Right hindlimb (tissue), 1 donor: ENCODE measurements at places on chromosomes 12 and 14.
A peak's percentile ranks its signal among the peaks of the same experiment; 100 is the strongest.

DNA sequence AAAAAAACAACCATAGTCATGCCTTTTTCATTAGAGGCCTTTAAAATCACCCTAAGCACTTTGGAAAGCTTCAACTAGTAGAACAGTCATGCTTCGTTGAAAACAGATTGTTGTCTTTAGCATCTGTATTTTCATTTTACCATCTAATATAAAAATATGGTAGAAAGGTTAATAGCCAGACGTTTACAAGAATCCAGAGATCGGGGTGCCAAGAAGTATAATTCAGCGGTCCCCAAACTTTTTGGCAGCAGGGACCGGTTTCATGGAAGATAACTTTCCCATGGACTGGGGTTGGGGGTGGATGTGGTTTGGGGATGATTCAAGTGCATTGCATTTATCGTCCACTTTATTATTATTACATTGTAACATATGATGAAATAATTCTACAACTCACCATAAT, 138.4 kb downstream of the GLT1D1 start:
- no peak for DNase-seq

DNA sequence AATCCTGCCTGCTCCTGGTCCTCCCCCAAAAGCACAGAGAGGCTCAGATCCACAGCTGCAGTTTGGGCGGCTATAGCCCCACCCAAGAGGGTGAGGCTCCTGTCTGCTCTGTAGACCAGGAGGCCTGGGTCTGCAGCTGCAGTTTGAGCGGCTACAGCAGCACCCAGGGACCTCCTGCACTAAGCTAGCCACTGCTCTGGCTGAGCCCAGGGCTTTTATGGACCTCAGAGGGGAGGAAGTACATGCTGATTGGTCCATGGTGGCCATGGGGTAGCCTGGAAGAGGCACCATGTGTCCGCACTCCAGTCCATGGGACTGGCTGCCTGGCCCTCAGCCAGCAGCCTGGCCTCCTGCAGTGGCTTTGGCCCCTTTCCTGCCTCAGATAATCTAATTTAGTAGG, 49.6 kb upstream of the GSC start:
- DNase-seq: no peak

GRCh38 chr12:105764216-105764835, 374.4 kb downstream of the NUAK1 start:
- no peak for DNase-seq

DNA sequence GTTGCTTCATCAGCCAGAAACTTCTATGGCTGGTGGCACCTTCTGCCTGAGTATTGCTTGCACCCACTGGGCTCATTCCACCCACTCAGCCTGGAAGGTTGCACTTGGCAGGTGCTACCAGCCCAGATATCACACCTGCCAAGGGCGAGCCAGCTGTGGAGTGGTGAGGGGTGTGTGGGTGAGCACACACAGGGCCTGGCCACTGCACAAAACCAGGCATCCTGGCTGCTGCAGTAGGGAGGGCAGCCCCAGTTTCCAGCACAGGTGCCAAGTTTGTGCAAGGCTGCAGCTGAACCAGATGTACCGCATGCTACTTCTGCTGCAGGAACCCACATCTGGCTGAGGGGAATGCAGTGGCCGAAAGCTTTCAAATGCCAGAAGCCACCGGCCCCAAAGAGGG, 1147.8 kb downstream of the FSCB start:
- DNase-seq: no peak

DNA sequence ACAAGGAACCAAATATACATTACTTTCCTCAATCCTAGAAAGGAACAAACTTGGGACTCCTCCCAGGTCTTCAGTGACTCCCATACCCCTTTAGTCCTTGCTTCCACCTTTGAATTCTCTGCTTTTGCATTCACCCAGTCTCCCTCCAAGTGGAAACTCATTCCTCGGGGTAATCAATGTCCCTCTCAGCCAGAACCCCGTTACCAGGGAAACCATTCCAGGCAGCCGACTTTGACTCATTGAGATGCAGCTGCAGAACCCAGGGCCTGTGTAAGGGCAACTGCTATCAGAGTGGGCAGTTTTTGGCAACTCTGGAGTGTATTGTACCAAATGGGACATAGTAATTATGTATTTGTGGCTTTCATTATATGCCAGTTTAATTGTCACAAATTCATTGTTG, 186.2 kb downstream of the NRXN3 start:
- DNase-seq: no peak

GRCh38 chr14:95123891-95124579, 33.3 kb downstream of the DICER1 start:
- DNase-seq: no peak

DNA sequence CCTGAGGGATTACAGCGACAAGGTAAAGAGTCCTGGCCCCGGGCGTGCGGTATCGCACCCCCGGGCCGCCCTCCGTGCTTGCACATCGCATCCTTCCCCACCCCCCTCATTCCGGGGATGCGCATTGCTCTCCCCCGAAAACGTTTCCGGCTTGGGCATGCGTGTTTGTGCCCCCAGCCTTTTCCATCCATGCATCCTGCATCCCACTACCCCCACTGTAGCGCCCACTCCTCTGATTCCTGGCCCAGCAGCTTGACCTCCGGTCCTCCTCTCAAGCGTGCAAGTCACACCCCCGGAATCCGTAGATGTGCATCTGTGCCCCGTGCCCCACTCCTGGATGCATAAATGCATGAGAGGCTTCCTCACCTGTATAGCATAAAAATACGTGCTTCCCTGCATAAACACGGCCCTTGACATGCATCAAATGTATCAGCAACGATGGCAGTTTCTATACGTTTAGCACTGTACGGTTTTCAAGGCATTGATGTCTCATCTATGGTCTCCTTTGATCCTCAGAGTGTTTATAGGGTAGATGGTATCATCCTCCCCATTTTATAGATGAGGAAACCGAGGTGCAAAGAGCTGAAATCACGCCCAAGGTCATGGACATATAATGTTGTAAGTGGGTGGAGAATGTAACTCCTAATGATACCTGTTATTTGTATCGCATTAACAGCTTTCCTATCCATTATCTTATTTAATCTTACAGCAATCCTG, 484 bp downstream of the RIC8B start:
- DNase-seq: peak; percentile 63

GRCh38 chr12:64590183-64590582, 20.1 kb upstream of the RASSF3 start:
- no peak for DNase-seq

- DNase-seq: no peak
These were observed 186.5 kb downstream of the KCNA5 start for GRCh38 chr12:5230156-5230555.

DNA sequence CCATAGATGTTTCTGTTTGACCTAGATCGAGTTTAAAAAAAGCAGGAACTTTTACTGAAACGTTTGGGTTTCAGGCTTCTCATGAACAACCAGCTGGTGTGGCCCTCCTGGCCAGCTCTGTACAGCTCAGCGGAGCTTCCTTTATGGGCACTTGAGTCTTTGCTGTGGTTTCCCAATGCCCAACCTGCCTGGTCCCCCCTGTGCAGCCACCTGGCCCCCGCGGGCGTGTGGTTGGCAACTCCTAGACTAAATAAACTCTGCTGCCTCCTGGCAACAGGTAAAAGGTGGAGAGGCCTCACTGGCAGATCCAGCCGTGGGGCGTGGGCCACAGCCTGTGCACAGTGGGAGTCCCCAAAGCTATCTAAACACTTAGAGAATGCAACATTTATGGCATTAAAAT, 38.7 kb downstream of the ADGRD1 start:
- peak; percentile 7 for DNase-seq

GRCh38 chr14:24207104-24207551, 1.6 kb downstream of the TSSK4 start:
- DNase-seq: no peak

DNA sequence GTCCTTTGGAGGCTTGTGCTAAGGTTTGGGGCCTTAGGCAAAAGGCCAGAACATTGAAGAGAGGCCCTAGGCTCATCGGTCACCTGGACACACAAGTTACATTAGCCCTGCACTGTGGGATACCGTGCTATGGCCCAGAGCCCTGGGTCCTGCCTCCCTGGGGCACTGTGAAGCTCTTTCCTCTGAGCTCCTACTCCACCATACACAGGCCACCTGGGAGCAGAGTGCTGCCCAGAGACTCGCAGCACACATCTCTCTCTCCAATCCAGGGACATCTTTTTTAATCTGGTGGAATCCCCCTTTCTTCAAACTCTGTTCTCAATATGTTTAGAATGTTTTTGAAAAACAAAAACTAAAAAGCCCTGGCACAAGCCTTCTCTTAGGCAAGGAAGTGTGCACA, 314.2 kb upstream of the RGS6 start:
- no peak for DNase-seq

DNA sequence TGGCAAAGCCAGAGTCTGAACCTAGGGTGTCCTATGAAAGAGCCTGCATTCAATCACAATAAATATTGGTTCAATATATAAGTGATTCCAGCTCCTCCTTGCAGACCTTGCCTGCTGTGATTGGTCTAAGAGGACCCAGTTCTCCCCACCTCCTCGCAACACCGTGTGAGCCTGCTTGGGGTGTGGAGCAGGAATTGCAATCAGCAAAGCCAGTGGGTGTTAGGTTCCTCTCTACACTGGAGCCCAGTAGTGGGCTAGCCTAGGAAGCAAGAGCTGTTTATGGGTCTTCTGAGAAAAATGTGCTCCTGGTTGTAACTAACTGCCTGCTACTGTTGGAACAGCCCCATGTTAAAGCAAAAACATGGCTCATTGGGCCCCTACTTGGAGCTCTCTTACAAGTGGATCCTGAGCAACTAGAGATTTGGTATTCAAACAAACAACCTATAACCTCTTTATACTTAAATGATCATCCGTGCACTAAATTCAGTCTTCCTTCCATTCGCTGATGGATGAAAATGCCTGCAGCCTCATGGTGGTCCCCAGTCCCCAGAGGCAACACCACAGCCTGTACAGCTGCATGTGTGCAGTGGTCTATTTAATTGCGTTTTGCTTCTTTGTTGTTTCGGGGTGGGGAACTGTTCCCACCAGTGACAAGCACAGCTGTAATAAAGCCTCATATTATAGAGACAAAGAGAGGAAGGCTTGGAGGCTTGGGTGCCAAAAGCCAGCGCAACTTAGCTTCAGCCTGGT, 3.7 kb upstream of the SELPLG start:
- no peak for DNase-seq

- DNase-seq: no peak
These were observed 9.0 kb upstream of the PCNX1 start for GRCh38 chr14:70898111-70898745.

GRCh38 chr12:71605039-71605438, 58.6 kb downstream of the ZFC3H1 start:
- DNase-seq: no peak

DNA sequence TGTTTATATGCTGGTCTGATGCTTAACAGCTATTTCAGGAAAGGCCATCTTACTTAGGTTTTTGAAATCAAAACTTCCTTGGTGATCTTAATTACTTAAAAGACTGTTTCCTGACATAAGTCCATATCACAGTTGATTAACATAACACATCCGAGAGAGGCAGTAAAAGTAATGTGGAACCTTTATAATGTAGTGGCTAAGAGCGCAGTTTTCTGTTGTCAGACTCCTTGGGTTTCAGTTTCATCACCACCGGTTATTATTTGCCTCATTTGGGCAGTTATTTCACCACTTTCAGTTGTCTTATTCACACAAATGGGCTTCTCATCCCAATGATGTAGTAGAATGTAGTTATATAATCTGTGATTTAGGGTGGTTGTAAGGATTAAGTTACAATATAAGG, 30.9 kb downstream of the TBC1D15 start:
- no peak for DNase-seq

- DNase-seq: no peak
These were observed 188.7 kb downstream of the BCAT1 start for GRCh38 chr12:24760162-24760561.

GRCh38 chr14:44803239-44803905, 158.4 kb downstream of the KLHL28 start:
- DNase-seq: no peak

- DNase-seq: no peak
These were observed 153.8 kb downstream of the SLC35F4 start for GRCh38 chr14:57712102-57712501.

DNA sequence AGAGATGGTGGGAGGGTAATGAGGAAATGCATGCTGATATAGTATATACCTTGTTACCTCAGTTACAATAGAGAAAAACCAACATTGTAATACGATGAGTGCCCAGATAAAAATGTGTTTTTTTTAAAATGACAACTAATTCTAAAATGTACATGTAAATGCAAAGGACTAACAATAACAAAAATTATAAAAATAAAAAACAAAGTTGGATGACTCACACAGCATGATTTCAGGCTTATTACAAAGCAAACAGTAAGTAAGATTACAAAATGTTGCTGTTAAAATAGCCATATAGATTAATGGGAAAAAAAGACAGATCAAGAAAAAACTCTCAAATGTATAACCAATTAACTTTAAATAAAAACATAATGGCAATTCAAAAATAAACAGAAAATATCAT, 1099.4 kb downstream of the FSCB start:
- DNase-seq: no peak

DNA sequence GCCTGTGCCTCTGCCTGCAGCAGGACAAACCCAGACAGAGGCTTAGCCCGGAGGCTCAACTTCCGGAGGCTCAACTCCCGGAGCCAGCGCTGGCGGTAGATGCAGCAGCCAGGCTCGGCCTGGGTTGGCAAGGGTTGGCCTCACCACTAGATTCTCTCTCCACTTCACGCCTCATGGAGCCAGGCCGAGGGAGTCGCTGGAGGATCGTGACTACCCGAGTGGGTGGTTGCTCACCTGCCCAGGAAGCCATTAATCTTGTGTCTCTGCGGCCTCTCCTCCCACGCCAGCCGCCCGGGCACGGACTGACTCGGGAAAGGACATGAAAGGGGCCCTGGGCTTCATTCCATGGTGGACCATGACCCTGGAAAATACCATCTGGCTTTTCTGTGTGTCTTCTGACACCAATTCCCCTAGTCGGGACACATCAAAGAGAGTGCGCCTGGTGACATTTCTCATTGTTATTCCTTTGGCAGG, 20.8 kb downstream of the ESRRB start:
- DNase-seq: no peak

GRCh38 chr14:58812050-58812910, 174.5 kb downstream of the DACT1 start:
- no peak for DNase-seq

DNA sequence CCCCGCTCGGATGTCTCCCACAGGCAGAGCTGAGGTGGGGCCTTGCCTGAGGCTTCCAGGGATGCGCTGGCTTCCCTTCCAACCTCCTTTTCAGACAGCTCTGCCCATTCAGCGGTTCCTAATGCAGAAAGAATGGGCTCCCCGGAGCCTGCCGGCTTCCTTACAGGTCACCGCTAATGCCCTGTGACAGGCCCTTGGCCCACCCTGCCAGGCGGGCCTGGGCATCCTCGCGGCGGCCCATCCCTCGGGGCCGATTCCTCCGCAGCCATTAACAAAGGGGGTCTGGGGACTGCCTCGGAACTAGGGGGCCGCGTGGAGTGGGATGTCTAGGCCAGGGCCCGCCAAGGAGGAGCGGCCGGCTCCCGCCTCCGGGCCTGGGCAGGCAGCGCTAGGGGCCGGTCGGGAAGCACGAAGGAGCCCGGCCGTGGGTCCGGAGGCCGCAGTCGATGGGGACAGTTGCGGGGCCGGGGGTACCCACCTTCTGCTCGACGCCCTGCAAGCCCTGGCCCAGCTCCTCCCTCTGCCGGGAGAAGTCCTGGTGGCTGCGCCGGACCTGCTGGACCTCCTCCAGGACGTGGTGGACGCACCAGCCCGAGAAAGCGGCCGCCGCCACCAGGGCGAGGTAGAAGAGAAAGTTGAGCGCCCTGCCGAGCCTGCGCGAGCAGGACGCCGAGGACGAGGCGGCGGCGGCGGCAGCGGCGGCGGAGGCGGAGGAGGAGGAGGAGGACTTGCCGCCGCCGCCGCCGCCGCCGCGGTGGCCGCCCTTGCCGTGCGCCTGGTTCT, 738 bp downstream of the CKAP4 start:
- DNase-seq: peak; percentile 73

GRCh38 chr12:122282061-122282460, 15.8 kb upstream of the VPS33A start:
- no peak for DNase-seq
